ENCODE measurements at places on chromosomes 12 and 14.
A peak's percentile ranks its signal among the peaks of the same experiment; 100 is the strongest.

- DNase-seq: no peak
Measured at GRCh38 chr12:123261196-123261595, 10.5 kb downstream of the CDK2AP1 start.

- no peak for DNase-seq
Measured at GRCh38 chr12:101933866-101934514, 56.6 kb downstream of the DRAM1 start.

DNA sequence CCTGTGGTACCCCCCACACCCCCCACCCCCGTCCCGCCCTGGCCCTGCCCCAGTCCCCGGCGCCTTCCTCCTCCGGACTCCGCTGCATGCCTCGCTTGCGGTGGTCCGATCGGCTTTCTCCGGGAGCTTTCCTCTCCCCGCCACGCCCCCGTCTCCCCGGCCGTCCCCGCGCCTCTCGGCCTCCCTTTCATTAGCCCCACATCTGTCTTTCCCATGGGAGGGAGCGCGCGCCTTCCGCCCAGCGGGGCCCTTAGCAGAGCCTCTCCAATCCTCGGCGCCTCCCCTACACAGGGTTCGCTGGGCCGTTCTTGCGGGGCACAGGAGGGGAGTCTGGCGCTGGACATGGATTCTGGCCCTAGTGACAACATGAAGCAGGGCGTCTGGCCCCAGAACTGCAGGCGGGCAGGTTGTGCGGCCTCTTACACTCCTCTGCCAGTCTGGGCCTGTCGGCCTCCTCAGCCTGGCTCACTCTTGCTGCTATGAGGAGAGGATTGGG is 1.5 kb upstream of the EFS start:
- peak; percentile 94 for DNase-seq

DNA sequence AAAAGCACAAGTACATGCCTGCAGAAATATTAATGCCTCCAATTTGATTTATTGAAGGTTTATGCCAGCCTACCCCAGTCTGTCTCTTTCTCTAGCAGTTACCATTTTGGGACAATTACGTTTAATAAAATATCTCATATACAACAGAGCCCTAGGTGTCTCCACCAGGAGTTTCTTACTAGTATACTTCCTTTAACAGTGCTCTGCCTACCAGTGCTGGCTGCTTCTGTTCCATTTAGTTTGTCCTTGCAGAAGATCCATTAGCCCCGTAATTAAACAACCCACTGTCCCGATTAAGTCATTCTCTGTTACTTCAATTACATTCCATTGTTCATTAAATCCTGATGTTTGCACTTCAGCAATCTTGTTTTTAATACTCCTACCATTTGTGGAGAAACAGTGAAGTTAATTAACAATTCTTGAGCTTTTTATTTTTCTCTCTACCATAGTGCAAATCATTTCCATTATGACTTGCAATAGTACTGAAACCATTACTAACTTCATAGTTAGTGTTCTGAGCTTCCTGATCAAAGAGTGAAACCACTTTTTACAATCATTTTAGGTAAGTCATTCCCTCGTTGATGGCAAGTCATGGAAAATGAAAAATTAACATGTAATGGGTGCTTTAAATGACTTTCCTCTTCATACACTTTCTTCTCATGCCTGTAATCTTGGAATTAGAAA is 121.1 kb downstream of the PLXNC1 start:
- DNase-seq: no peak

DNA sequence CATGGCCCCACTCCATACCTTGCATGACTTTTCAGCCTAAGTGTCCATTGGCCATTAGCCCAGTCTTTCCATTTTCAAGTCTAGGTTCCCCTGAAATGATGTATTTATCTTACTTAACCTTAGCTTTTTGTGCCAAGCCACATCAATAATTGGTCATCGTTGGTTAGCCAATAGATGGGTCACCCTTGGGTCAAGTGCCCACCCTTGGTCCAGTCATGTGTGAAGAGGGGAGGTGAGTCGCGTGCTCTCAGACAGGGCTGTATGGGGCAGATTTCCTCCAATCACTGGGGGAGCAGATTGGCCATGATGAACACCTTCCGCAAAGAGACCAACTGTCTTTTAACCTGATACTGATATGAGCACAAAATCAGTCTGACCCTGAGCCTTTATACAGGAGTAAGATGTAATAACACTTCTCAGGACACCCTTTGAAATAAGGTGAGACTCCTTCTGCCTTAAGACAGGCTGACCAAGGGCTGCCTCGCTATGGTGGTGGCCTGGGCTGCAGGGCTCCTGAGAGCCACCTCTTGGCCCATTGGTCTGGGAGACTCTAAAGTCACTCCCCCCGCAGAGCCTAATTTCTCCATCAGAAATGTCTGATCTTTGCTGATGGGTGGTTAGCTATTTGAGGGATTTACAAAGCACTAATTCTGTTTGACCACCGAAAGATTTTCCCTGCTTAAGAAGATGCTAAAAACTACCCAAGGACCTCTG is 143.2 kb downstream of the ZFP36L1 start:
- DNase-seq: no peak

DNA sequence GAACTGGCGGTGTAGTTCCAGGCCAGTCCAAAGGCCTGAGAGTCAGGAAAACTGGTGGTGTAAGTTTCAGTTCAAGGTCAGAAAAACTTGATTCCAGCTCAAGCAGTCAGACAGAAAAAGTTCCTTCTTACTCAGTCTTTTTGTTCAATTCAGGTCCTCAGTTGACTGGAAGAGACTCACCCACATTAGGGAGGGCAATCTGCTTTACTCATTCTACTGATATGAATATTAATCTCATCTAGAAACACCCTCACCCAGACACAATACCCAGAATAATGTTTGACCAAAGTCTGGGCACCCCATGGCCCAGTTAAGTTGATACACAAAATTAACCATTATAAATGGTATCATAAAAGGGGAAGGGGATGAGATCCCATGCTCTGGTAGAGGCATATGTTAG is 50.1 kb upstream of the LTA4H start:
- no peak for DNase-seq

DNA sequence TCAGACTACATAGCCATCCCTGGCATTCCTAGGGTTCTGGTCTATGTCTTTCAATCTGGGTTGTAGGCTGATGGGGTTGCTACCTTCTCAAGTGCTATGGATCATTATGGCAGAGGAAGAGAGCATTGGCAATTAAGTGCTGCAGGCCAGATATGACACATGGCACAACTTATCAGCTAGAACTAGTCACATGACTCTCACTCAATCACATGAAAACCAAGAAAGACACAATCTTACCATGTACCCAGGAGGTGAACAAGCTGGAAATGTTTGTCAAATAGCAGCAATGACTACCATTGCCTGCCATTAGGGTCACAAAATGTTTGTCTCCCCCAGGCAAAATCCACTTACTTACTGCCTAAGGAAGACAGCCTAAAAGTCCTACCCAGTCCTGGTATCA is 80.4 kb downstream of the GALNT8 start:
- no peak for DNase-seq

- DNase-seq: no peak
Measured at GRCh38 chr12:91194500-91194899, 11.9 kb upstream of the DCN start.

DNA sequence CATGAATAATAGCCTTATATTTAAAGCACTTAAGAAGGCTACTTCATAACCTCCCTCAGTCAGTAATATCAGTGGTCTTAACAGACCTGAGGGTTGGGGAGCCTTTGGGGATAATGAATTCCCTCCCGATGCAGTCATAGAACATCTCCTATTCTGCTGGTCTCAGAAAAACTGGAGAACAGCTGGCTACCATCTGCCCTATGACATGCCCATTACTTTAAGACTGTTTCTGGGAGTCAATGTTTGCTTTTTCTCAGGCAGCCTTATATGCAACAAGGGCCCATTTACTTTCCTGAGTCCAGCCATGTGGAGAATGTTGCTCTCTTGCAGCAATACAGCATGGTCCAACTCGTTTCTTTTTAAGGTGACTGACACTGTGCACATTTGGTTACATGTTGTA is 161.7 kb upstream of the PARP11 start:
- no peak for DNase-seq

GRCh38 chr12:100857971-100858370 is 63.4 kb downstream of the ANO4 start:
- no peak for DNase-seq

DNA sequence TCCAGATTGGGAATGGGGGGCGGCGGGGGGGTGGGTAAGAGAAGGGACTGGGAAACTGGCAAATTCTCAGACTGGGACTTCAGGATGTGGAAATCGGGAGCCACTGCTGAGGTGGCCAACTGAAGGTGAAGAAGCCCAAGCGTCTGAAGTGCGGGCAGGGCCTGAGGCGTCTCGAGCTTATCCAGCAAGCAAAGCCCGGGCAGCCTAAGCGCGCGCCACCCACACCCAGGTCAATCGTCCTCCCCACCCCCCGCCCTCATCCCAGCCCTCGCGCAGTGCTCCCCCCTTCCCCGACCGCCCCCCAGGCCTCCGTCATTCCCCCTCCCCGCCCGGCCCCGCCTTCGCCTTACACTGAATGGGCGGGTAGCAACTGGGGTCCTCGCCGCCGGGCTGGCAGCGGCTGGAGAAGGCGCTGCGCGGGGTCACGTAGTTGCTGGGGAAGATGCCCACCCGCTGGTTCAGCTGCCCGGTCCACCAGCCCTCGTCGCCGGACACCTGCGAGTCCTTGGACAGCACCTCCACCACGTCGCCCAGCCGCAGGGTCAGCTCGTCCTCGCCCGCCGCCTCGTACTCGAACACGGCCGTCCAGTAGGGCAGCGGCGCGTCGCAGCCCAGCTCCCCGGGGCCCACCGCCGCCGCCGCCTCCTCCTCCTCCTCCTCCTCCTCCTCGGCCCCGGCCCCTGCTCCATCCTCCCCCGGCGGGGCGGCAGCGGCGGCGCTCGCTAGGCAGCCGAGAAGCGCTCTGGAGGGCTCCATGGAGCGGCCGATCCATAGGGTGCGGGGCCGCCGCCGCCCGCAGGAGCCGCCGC is 693 bp downstream of the MAP3K9 start:
- DNase-seq: peak; percentile 37

GRCh38 chr14:56963381-56963780 is 153.1 kb upstream of the OTX2 start:
- no peak for DNase-seq
